ENCODE measurements at places on chromosomes 1 and 21. TPM values are rescaled to one million over a fixed set of nuclear protein-coding genes. Genes with fewer than 3 reads are reported as not detected.

The GBP5 gene
- not detected for total RNA-seq

The SPRR2G gene
- not detected for total RNA-seq

The NEGR1 gene
- total RNA-seq: 0.93 TPM

The AXDND1 gene
- total RNA-seq: not detected

The KIF21B gene
- 26.6 TPM for total RNA-seq

The CD1E gene
- not detected for total RNA-seq

The S100A3 gene
- total RNA-seq: not detected

The NPPA gene
- not detected for total RNA-seq

The CHI3L2 gene
- not detected for total RNA-seq

The FAM78B gene
- total RNA-seq: 5.8 TPM

The PPFIA4 gene
- total RNA-seq: 7.6 TPM

DNA sequence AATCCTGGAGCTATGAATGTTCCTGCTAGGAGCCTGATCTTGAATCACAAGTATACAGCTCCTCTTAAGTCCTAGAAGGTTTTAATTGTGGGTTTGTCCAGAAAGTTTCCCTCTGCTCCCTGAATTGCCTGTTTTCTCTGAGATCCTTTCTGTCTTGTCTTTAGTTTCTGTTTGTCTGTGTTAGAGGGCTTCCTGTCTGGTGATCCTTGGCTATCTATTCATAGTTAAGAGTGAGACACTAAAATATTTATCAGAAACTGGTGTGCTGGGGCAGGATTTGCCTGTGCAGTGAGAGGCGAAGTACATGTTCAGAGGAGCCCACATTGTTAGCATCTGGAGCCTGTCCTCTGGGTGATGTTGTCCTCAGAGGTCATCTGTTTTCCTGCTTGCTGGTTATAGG is 45.4 kb downstream of the ETS2 start:
- H3K4me3 ChIP-seq: no peak overlapping the region
- H3K36me3 ChIP-seq: no peaks in the 10 kb centered on the region
- H3K4me1 ChIP-seq: no peaks in the 10 kb centered on the region
- no peak for DNase-seq
- no peaks in the 10 kb centered on the region for H3K27me3 ChIP-seq
- H3K27ac ChIP-seq: no peak overlapping the region

- no peaks in the 10 kb centered on the region for H3K36me3 ChIP-seq
- no peak for DNase-seq
- H3K4me3 ChIP-seq: no peak overlapping the region
- no peak overlapping the region for H3K27ac ChIP-seq
- no peaks in the 10 kb centered on the region for H3K27me3 ChIP-seq
Measured at GRCh38 chr1:160907976-160908375, 23.0 kb upstream of the ITLN1 start.

DNA sequence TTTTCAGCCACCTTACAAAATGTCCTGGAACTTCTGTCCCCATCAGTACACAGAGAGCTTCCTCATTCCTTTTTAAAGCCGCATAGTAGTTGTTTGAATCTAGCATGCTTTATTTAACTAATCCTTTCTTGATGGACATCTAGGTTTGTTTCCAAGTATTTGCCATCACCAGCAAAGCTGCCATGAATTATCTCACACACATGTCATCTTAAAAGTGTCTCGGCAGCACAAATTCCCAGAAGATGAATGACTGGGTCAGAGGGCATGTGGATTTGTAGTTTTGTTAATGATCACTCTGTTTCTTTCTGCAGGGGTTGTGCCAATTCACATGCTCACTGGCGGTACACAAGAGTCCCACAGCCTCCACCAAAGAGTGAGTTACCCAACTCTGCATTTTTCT is 68.3 kb downstream of the CLIC6 start:
- H3K36me3 ChIP-seq: no peaks in the 10 kb centered on the region
- H3K27ac ChIP-seq: no peak overlapping the region
- no peak overlapping the region for H3K4me3 ChIP-seq
- no peaks in the 10 kb centered on the region for H3K27me3 ChIP-seq
- H3K4me1 ChIP-seq: no peaks in the 10 kb centered on the region

GRCh38 chr1:98839840-98840239 is 164.8 kb downstream of the PLPPR5 start:
- H3K36me3 ChIP-seq: no peaks in the 10 kb centered on the region
- no peak for DNase-seq
- H3K4me3 ChIP-seq: no peak overlapping the region
- no peak overlapping the region for H3K27ac ChIP-seq

DNA sequence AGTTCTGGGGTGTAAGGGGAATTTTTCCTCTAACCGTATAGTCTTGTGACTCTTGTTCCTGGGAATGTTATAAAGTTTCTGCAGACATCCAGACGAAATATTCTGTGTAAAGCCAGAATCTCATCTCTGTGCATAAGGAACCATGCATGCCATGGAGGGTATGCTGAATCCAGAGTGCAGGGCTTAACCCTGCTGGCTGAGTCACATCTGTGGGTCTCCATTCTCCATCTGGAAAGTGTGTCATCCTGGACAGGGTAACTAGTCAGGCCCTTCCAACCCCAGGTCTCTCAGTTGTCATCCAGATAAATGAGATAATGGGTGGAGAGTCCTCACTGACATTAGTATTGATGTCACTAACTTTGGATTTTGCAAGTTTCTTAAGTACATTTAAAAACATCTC is 48.8 kb downstream of the ATP5PO start:
- H3K27ac ChIP-seq: no peak overlapping the region
- no peaks in the 10 kb centered on the region for H3K4me1 ChIP-seq
- DNase-seq: no peak
- no peaks in the 10 kb centered on the region for H3K27me3 ChIP-seq
- no peaks in the 10 kb centered on the region for H3K36me3 ChIP-seq
- H3K4me3 ChIP-seq: no peak overlapping the region

DNA sequence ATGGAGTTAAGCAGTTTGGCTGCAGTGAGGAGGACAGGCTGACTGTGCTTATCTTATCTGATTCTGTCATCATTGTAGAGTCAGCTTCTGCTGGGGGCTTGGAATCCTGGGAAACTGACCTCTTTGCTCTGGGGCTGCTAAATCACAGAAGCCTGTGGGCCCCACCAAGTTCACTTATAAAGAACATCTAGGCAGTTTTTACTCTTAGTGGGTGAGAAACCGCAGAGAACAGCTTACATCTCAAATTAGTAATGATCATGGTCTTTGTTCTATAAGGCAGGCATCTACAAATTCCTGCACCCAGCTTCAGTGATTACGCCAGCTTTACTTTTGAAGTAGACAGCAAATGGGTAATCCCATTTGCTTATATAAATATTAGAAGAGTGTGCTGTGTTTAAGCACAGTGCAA is 75.7 kb downstream of the ZC3H11B start:
- DNase-seq: no peak
- H3K4me1 ChIP-seq: peaks cover 18% of the 10 kb centered on the region
- H3K27ac ChIP-seq: no peak overlapping the region
- H3K36me3 ChIP-seq: no peaks in the 10 kb centered on the region
- H3K27me3 ChIP-seq: no peaks in the 10 kb centered on the region

DNA sequence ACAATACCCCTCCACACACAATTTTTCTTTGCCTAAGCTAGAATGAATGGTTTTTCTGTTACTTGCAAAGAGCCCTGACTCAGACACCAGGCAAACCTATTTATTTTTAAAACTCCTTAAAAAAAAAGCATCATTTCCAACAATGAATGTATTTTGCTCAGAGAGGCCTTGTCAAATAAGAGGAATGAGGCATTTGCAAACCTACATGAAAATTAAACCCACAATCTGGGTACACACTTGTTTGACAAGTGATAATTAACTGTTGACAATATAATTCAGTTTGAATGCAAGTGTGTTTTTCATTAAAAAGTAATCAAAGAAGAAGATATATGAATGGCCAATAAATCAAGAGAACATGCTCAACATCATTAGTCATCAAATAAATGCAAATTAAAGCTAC is 339.5 kb downstream of the PTPRU start:
- H3K36me3 ChIP-seq: no peaks in the 10 kb centered on the region
- no peak overlapping the region for H3K4me3 ChIP-seq
- H3K27ac ChIP-seq: no peak overlapping the region
- H3K27me3 ChIP-seq: no peaks in the 10 kb centered on the region
- H3K4me1 ChIP-seq: no peaks in the 10 kb centered on the region

DNA sequence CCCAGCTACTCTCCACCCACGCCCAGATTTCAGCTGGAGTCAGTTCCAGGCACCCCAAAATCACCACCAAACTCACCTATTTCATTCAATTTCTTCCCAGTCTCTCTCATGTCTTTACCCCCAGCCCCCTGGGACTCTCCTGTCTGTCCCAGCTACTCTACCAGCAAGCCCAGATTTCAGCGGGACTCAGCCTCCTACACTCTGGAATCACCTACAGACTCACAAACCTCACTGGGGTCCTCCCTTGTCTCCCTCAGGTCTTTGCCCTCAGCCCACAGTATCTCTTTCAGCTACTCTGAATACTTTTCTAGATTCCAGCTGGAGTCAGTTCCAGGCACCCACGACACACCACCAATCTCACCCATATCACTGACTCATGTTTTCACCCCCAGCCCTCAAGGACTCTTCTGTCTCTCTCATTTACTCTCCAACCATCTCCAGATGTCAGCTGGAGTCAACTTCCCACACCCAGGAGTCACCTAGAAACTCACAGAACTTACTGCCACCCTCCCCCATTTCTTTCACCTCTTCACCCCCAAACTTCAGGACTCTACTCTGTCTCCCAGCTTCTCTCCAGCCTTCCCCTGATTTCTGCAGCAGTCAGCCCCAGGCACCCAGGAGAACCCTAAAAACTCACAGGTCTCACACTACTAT is 1529.3 kb upstream of the TPTE start:
- H3K36me3 ChIP-seq: no peaks in the 10 kb centered on the region
- no peak for DNase-seq
- H3K4me1 ChIP-seq: no peaks in the 10 kb centered on the region
- no peaks in the 10 kb centered on the region for H3K27me3 ChIP-seq

DNA sequence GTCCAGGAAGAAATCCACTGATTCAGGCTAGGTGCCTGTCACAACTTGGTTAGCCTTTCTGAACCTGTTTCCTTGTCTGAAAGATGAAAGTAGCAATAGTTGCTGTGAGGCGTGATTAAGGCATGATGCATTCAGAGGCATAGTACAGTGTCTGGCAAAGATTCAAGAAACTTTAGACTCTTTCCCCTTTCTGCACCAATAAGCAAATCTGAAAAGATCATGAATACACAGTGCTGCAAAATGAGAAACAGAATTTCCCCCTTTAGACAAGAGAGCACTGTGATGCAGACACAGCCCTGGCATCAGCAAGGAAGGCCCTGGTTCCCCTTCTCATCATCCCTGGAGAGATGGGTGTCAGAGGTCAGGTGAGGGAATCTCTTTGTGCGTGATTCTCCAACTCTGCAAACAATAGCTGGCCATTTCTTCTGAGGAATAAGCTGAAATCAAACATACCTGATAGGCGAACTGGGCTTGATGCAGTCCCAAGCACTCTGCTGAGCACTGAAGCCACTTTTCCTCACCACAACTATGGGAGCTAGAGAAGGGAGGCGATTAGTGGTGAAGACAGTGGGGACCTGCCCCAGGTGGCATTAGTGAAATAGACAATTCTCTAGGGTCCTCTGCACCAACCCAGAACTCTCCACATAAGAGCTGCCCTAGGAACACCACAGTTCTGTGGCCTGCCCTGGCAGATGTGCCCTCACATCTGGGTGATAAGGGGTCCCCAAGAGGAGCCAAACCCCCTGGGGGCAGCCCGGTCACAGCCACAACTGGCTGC is 41.7 kb downstream of the ITPKB start:
- H3K36me3 ChIP-seq: no peaks in the 10 kb centered on the region
- DNase-seq: no peak
- 0 out of 2 replicates have a peak, but pooled peaks cover 16% of the 10 kb centered on the region for H3K4me1 ChIP-seq
- no peak overlapping the region for H3K4me3 ChIP-seq
- H3K27me3 ChIP-seq: no peaks in the 10 kb centered on the region

DNA sequence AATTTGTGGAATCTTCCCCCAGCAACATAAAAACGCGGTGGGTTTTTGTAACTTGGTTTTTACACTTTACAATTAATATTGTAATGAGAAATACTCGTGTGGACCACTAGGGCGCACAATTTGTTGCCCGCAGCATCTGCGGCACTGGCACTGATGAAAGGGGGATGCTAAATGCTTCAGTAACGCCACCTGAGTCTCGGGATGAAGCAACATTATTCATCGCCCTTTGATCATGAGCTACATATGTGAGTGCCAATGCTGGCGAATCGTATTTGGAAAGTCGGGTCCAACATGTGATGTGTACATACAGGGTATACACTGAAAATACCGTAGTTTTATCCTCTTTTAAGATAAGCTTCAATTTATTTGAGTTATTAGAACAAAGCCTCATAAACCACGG is 34.2 kb upstream of the COX20 start:
- peaks cover 3% of the 10 kb centered on the region for H3K4me1 ChIP-seq
- H3K4me3 ChIP-seq: no peak overlapping the region
- no peaks in the 10 kb centered on the region for H3K27me3 ChIP-seq
- H3K27ac ChIP-seq: no peak overlapping the region

- H3K27ac ChIP-seq: no peak overlapping the region
- no peaks in the 10 kb centered on the region for H3K27me3 ChIP-seq
- H3K4me1 ChIP-seq: no peaks in the 10 kb centered on the region
- H3K36me3 ChIP-seq: no peaks in the 10 kb centered on the region
Measured at GRCh38 chr1:60444680-60445079, 371.1 kb upstream of the C1orf87 start.

GRCh38 chr21:44713846-44714245 is 2.5 kb upstream of the TSPEAR start:
- DNase-seq: no peak
- H3K4me3 ChIP-seq: no peak overlapping the region
- H3K27me3 ChIP-seq: peaks cover 64% of the 10 kb centered on the region
- no peak overlapping the region for H3K27ac ChIP-seq

GRCh38 chr1:76254104-76255030 is 179.8 kb downstream of the ST6GALNAC3 start:
- H3K36me3 ChIP-seq: no peaks in the 10 kb centered on the region
- no peak for DNase-seq
- no peak overlapping the region for H3K4me3 ChIP-seq
- H3K27me3 ChIP-seq: no peaks in the 10 kb centered on the region

DNA sequence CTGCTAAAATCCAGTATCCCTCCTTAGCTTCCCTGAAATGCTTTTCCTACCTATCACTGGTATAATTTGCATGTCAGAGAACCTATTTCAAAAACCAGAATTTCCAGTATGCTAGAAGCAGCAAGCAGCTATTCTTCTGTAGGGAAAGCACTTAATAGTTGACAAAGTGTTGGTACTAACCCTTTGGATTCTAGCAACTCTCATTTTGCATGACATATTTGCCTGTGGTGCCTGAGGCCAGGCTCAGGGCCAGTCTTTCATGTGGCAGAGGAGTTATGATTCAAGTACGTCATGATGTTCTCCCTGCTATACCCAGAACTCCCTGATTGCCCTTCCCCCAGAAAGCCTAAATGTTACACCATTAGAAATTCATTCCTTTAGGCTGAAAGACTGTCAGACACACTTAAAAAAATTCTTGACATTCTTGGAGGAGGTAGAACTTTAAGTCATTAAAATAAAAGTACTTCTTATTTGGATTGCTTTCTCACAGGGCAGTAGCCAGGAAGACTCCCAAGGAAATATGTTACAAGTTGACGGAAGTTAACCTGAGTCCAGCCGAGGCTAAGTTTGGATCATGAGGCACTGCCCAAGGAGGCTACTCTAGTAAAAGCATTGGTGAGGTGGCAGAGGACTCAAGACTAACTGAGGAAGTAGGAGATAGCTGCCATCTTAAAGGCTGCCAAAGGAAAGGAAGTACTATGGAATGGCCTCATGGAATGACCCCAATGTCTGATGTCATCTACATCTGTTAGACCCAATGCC is 298.4 kb upstream of the SPAG17 start:
- H3K36me3 ChIP-seq: no peaks in the 10 kb centered on the region
- no peak overlapping the region for H3K4me3 ChIP-seq
- peaks cover 42% of the 10 kb centered on the region for H3K4me1 ChIP-seq
- DNase-seq: peak; percentile 67
- no peaks in the 10 kb centered on the region for H3K27me3 ChIP-seq

GRCh38 chr1:225712391-225712790 is 59.5 kb upstream of the ENAH start:
- DNase-seq: no peak
- H3K27ac ChIP-seq: no peak overlapping the region
- H3K27me3 ChIP-seq: no peaks in the 10 kb centered on the region
- no peak overlapping the region for H3K4me3 ChIP-seq
- 0 out of 2 replicates have a peak, but pooled peaks cover 6% of the 10 kb centered on the region for H3K4me1 ChIP-seq

Measured in GM23338 (cell line).